ENCODE measurements at places on chromosomes 3 and 15.

DNA sequence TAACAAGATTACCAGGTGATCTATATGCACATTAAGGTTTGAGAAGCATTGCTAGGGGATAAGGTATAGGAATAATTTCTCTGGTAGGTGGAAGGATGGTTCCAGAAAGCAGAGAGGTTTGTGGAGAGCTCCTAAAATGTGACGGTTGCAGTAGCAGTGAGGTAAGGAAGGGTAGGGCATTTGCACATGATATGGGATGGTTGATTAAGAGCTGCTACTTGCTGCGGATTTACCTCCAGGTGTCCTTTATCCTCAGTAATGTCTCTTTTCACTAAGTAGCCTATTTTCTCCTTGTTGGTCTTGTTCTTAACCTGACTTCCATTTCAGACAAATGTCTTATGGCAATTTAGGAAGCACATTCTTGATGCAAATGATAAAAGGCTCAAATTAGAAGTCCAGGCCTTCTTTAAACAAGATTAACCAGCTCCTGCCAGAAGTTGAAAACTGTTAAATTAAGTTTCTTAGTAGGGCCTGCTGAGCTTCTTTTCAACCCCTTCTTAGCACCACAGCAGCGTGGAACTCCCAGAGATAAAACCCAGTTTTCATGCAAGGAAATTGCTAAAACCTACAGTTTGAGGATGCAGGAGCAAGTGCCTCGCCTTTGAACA is 231.1 kb upstream of the GADL1 start:
- no peak for DNase-seq

- DNase-seq: no peak
Measured at GRCh38 chr3:10228248-10228950, 19.9 kb upstream of the TATDN2 start.

GRCh38 chr3:111321786-111322185 is 220.2 kb upstream of the CD96 start:
- no peak for DNase-seq

DNA sequence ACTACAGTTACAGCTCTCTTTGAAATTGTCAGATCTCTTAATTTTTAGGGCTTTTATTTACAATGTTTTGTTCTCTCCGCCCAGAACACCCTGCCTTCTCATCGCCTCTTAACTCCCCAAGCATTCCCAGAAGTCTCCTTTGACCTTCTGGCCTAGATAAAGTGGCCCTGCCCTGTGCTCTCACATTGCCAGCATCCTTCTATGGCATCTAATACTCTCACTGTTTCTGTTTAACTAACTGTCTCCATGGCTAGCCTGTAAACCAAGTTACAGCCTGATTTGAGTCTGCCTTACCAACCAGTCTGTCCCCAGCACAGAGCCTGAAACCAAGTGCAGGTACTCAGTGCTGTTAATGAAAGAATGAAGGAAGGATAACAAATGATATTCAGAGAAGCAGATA is 19.9 kb downstream of the COL8A1 start:
- no peak for DNase-seq

DNA sequence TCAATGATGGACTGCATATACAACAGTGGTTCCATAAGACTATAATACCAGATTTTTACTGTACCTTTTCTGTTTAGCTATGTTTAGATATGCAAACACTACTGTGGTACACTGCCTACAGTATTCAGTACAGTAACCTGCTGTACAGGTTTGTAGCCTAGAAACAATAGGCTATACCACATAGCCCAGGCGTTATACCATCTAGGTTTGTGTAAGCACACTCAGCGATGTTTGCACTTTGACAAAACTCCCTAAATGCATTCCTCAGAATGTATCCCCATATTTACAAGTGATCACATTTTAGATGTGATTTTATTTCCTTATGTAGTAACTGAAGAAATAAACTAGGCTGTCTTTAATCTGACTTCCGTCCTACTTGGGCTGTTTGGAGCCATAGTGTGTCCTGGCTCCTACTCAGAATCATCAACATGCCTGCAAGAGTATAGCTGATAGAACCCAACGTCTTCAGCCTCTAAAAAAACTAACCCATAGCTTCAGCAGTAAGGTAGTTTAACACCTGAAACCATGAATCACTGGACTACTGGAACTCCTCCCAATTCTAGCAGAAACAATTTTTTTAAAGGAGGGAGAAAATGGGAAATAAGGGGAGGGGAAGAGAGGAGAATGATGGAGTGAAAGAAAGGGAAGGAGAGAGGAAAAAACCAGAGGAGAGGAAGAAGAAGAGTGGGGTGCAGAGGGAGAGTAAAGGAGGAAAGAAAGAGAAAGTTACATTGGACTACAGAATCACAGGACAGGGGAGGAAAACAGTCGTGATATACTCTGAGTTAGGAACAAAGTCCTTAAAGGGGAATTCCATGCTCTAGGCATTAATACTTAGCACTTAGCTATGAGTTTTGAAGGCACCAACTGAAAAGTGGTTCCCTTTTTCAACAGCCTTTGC is 67.7 kb upstream of the PLXND1 start:
- DNase-seq: no peak

- DNase-seq: peak; percentile 80
Measured at GRCh38 chr3:30518181-30518864, 88.1 kb upstream of the TGFBR2 start.

DNA sequence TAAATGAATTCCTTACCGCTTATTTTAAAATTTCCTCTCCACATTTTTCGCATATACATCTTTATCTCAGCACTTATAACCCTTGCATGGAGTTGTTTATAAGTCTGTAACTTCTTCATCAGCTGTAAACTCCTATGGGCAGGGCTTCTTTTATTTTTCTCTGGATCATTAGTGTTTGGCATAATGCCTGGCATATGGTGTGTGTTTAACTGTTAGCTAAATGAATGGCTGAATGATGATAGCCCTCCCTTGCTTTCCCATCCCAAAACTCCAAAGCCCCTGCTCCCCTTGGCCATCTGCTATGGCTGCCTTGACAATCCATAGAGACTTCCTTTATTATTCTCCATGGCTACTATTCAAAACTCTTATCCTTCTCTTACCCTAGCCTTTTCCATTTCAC is 48.1 kb upstream of the SEMA6D start:
- DNase-seq: no peak

DNA sequence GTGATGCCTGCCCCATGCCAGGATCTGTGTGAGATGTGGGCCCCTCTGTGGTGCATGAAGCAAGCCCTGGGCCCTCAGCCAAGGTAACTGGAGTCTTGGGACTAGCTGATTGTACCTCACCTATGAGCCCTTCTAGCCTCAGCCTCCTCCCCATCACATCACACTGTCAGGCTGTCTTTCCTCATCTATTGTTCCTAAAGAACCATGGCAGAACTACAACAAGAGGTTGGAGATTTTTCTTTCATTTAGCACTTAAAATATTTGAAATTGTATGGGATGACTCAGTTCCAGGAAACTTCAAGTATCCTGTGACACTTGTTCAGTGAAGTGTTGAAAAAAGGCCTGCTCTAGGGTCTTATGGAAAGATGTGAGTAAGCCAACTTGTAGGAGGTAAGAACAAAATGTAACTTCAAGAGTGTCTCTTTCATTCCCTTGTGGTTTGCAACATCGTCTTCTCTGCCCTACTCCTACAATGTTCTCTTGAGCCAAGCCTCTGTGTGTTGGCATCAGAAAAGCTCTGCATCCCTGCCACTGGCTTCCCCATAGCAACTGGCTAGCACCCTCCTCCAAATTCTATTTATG is 58.7 kb upstream of the TIPARP start:
- no peak for DNase-seq

- DNase-seq: no peak
Measured at GRCh38 chr3:53577506-53577905, 83.1 kb downstream of the CACNA1D start.

DNA sequence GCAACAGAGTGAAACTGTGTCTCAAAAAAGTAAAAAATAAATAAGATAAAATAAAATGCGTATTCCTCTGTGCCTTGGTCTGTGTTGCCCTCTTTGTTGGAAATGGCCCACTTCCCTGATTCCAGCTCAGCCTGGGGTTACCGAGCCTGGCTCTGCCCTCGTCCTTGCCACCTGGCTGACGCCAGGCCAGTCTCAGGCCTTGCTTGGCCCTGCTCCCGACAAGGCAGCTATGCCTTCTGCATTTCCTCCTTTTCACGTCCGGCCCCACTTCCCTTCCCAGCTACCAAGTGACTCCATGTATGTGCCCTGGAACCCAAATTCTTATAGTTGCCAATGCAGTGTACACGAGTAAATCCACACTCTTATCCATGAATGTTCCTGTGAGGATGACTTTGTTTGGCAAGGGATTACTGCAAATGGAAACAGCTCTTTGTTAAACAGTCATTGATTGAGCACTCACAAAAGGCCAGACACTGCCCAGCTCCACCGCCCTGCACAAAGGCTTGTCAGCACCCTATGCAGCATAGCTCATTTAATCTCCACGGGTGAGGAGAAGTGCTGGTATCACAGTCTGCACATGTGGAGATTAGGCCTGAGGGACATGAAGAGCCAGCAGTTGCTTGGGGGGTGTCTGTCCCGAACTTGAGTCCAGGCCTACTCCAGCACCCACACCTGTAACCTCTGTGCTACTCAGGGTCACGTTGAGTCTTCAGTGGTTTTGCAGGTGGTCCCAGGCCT is 25.1 kb downstream of the SPSB4 start:
- no peak for DNase-seq

All from tibial artery (tissue), 4 donors.